ENCODE measurements at places on chromosomes 1 and 21.

GRCh38 chr21:42122808-42123207 lies 51.7 kb downstream of the UMODL1 start:
- no peak for DNase-seq

- DNase-seq: peak; percentile 85
Observed at GRCh38 chr1:203672346-203672745, 45.7 kb downstream of the ATP2B4 start.

DNA sequence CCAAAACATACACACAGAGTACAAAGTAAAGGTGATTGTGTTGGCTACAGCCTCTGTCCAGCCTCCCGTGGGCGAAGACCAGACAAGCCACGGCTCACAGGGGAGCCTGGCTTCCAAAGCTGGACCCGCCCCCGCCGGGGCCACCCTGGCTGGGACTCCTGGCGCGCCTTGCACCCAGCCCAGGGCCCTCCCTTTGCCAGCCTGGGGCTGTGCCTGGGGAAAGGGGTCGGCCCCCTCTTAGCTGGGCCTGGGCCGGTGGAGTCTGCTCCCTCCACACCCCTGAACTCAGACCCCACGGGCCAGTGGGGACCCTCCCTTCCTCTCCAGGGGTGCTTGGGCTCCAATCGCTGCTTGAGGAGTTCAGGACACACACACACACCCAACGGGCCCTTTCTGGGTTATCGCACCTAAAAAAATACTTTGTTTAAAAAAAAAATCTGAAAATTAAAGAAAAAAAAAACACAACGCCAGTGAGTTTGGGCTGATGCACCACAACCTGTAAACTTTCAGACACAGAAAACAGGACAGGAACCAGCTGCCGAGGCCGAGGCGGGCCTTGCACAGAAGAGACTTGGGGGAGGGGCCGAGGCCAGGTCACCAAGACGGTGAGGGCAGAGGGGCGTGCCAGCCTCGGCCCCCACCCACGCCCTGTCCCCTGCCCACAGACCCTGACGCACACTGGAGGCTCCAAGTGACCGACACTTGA lies 56.3 kb downstream of the KCNAB2 start:
- no peak for DNase-seq

GRCh38 chr21:46375560-46376230 lies 51.7 kb downstream of the PCNT start:
- no peak for DNase-seq

- no peak for DNase-seq
Observed at GRCh38 chr21:43290421-43291346, 121.9 kb downstream of the CRYAA start.

- no peak for DNase-seq
Observed at GRCh38 chr21:42081138-42081537, 10.0 kb downstream of the UMODL1 start.

DNA sequence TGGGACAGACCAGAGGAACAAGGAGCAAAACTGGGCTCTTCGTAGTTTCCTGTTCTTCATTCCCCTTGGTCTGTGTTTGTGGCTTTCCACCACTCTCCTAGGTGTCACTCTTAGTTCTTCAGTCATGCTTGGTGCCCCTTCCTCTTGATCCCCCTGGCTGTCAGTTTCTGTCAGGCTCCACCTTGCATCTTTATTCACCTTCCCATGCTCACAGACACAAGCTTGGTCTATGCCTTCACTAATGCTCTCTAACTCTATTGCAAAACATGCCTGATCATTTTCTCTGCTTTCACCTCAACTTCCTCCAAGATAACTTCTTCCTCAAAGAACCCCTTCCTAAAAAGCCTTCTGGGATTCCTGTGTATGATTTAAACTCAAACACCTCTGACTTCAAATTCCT lies 122.9 kb downstream of the GLUL start:
- DNase-seq: no peak

DNA sequence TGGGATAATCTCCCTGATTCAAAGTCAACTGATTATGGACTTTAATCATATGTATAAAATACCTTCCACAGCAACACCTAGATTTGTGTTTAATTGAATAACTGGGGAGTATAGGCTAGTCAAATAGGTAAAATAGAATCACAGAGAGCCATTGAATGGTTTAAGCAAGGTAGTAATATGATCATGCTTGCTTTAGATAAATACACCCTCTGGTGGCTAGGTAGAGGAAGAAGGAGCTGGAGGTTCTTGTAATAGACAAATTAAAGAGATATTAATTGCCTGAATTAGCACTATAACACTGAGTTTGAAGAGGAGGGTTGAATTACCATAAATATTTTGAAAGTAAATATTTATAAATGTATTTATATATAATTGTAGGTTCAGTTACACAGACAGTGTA lies 40.3 kb downstream of the DIRAS3 start:
- DNase-seq: no peak

DNA sequence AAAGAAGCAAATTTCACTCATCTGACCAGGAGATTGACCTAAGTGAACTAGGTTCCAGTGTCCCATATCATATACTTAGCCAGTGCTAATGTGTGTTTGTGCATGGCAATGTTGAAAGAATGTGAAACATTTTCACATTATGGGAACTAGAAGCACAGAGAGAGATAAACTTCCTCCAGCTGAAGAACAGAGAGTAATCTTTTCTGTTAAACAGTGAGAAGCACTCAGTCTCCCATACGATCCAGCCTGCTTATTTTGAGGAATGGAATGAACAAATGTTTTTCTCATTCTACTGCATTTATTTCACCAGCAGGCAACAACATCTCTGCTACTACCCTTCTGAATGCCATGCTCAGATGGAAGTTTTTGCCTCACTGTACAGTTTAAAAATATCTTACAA lies 170.5 kb downstream of the TTLL7 start:
- no peak for DNase-seq

GRCh38 chr21:42570841-42571387 lies 57.3 kb downstream of the SLC37A1 start:
- DNase-seq: no peak

GRCh38 chr1:239909898-239910297 lies 181.8 kb upstream of the FMN2 start:
- no peak for DNase-seq

DNA sequence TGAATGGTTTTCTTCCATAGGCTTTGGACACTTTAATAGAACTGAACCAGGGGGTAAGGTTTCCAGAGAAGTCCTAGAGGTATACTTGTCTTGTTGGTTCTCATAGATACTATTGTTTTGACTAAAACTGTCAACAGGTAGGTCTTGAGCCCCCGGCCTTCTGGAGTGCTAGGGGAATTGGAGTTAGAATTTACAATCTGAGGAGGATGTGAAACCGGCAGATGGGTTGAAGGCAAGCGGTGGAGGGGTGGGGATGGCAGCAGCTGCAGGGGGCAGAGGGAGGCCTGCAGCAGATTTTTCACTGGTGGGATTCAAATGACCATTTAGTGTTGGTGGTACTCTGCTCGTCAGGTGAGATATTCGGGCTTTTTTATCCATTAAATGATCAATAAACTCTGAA lies 4.3 kb upstream of the CD1D start:
- no peak for DNase-seq

DNA sequence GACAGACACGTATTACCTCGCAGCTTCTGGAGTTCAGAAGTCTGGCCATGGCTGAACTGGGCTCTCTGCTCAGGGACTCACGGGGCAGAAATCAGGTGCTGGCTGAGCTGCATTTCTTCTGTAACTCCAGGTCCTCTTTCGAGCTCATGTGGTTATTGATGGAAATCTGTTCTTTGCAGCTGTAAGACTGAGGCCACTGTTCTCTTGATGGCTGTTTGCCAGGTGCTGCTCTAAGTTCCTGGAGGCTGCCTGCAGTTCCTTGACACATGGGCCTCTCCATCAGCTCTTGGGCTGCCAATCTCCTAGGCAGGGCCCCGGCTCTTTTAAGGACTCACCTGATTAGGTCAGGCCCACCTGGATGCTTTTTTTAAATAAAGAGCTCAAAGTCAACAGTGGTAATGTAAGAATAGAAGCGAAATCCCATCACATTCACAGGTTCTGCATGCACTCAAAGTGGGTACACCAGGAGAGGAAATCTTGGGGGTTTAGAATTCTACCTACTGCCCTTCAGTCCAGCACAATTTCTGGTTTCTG lies 139.1 kb downstream of the KAZN start:
- DNase-seq: no peak

GRCh38 chr1:228648647-228649383 lies 86.5 kb upstream of the RHOU start:
- DNase-seq: no peak

DNA sequence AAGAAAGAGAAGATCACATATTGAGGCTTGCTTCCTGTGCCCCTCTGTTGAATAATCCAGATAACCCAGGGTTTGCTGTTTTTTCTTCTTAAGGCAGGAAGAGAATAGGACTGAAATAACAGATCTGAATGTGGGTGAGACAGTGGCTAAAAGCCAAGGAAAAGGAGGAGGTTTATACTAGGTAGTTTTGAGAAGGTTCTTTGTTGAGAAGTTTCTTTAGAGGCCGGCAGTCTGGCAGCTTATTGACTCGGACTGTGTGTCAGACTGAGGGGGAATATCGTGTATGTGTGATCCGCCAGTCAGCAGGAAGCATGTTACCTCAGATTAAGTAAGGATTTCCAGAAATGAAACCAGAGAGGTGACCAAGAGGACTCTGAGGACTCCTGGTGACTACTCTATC lies 119.8 kb downstream of the PLA2G4A start:
- DNase-seq: no peak

- no peak for DNase-seq
Observed at GRCh38 chr1:25209516-25209915, 22.8 kb downstream of the SYF2 start.

- no peak for DNase-seq
Observed at GRCh38 chr1:215260711-215261110, 178.2 kb downstream of the KCNK2 start.

GRCh38 chr1:22776035-22776613 lies 65.5 kb downstream of the EPHB2 start:
- no peak for DNase-seq
